ENCODE measurements at places on chromosomes 5 and 9. TPM values are rescaled to one million over a fixed set of nuclear protein-coding genes. Genes with fewer than 3 reads are reported as not detected.

Gene LAMC3
- total RNA-seq: 7.7 TPM

Gene SMIM15
- 83.9 TPM for total RNA-seq

Gene CCL28
- 0.25 TPM for total RNA-seq

DNA sequence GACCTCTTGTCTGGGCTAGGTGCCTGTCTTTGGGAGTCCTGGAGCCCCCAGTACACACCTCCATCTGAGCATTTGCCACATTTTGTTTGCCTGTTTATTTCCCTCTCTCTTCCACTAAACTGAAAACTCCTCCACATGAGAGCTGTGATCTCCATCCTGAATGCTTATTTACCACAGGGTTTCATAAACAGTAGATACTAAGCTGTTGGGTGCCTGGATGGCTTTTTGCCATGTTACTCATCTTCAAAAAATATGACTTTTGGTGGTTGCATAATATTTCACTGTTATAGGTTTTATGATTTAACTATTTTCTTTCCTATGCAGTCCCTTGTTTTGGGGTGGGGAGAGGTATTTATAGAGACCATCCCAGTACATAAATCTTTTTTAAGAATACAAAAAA, 99.6 kb downstream of the APBA1 start:
- no peak overlapping the region for H3K27ac ChIP-seq
- no peaks in the 10 kb centered on the region for H3K4me1 ChIP-seq
- no peak overlapping the region for H3K4me3 ChIP-seq
- no peaks in the 10 kb centered on the region for H3K36me3 ChIP-seq

- H3K4me3 ChIP-seq: no peak overlapping the region
- no peak overlapping the region for H3K27ac ChIP-seq
- H3K27me3 ChIP-seq: no peaks in the 10 kb centered on the region
- no peaks in the 10 kb centered on the region for H3K36me3 ChIP-seq
These were observed 90.1 kb downstream of the ANKRD18B start for GRCh38 chr9:33614001-33614687.

Gene PNPLA7
- 1.8 TPM for total RNA-seq

Gene LEAP2
- 1.2 TPM for total RNA-seq

- no peaks in the 10 kb centered on the region for H3K36me3 ChIP-seq
- H3K4me3 ChIP-seq: peak overlapping the region; percentile 30
These were observed 42.5 kb downstream of the TMEM174 start for GRCh38 chr5:73215531-73215890.

- no peak for DNase-seq
- H3K4me1 ChIP-seq: no peaks in the 10 kb centered on the region
- no peak overlapping the region for H3K4me3 ChIP-seq
- H3K27ac ChIP-seq: no peak overlapping the region
- H3K36me3 ChIP-seq: no peaks in the 10 kb centered on the region
These were observed 87.0 kb upstream of the PHYKPL start for GRCh38 chr5:178319541-178320041.

- no peak overlapping the region for H3K4me3 ChIP-seq
- peaks cover 13% of the 10 kb centered on the region for H3K4me1 ChIP-seq
- H3K36me3 ChIP-seq: no peaks in the 10 kb centered on the region
- DNase-seq: peak; percentile 62
- H3K27ac ChIP-seq: no peak overlapping the region
- no peaks in the 10 kb centered on the region for H3K27me3 ChIP-seq
These were observed 16.7 kb upstream of the KIF27 start for GRCh38 chr9:83937861-83938455.

DNA sequence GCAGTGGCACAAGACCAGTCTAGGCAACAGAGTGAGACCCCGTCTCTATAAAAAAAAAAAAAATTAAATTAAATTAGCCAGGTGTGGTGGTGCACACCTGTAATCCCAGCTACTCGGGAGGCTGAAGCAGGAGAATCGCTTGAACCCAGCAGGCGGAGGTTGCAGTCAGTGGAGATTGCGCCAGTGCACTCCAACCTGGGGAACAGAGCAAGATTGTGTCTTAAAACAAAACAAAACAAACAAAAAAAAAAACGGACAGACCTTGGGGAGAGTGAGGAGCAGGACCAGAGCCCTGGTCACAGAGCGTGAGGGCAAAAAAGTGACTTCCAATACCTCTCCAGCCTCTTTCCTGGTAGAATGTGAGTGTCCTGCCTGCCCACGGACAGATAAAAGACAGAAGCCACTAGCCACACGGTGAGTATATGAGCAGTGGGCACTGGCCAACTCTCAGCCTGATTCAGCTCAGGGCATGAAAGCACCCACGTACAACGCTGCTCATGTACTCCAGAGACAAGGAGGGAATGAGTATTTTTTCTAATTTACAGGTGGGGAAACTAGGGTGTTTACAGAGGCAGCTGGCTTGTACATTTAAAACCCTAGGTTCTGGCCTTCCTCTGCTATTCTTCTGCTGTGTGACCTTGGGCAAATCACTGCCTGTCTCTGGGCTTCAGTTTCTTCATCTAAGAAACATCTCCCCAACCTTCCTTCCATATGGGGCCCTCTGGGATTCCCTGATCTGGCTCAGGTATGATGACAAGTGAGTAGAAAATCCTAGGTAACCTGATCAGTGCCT, 1.8 kb downstream of the OLFML2A start:
- peaks cover 17% of the 10 kb centered on the region for H3K4me1 ChIP-seq
- DNase-seq: no peak
- no peak overlapping the region for H3K27ac ChIP-seq
- no peak overlapping the region for H3K4me3 ChIP-seq
- H3K27me3 ChIP-seq: no peaks in the 10 kb centered on the region
- no peaks in the 10 kb centered on the region for H3K36me3 ChIP-seq
